CD8-positive, alpha-beta memory T cell (primary cell): ENCODE measurements at places on chromosomes 11 and 22.

DNA sequence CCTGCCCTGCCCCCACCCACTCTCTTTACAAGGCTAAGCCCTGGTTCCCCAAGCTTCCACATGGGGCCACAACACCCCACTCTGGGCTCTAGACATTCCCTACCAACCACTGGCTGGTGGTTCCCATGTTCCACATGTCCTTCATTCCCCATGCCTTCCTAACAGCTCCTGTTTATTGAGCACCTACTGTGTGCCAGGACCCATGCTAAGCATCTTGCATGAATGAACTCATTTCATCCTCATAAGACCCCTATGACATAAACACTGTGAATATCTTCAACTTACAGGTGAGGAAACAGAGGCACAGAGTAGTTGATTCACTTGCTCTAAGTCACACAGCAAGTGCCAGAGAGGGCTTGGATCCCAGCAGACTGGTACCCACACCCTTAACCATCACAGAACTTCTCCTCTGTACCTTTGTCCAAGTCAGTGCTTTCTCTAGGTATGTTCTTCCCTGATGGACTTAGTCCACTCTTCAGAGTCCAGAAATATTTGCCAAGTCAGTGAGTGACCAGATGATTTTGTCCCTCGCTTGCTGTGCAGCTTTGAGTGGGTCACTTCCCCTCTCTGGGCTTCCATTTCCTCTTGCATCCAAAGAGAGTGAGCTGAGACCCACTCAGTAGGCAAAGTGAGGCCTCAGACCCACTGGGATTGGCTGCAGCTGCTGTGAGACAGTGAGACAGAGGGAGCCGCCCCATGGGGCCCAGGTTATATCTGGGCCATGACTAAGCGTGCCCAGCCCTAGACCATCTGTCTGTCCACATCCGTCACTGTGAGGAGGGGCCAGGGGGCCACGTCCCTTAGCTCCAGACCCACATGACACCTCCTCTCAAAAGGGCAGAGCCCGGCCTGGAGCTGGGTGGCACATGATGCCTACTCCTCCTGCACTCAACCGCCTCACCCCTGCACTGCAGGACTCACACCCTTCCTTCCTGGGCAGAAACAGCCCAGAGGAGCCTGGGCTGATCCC is 132.4 kb downstream of the MN1 start:
- no peaks in the 10 kb centered on the region for H3K36me3 ChIP-seq
- DNase-seq: no peak
- H3K4me3 ChIP-seq: no peak overlapping the region

DNA sequence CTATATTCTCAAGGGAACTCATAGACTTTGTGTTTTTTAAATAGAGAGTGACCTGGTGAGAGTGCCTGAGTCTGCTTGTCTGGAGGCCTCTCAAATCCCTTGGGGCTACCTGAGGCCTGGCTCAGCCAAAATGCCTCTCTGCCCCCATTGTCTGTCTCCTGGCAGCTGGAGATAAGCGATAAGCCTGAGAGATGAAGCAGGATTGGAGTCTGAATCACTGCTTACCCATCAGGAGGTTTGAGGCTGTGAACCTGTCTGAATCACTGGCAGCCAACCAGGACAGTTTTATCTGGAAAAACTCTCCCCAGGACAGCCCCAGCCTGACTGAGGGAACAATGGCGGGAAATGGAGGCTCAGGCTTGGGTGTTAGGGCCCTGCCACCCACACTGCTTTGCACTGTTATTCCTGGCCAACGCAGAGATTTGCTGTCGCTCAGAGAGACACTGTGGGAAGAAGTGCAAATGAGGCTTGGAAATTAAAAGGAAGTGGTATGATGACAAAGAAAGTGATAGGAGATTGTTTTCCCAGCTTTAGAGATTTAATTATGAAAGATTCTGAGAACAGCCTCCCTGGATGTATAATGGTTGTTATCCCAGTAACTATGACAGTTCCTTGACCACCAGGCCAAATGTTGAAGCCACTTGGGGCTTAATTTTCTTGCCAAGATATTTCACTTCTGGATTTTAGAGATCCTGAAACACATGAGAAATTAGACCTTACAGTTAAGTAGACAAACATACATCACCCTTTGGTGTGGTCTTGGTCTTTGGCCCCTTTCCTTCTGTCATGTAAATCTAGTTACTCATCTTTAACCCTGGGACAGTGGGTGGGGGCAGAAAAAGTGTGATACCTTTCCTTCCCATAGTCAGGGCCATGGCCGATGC is 102.1 kb downstream of the RASSF10 start:
- no peaks in the 10 kb centered on the region for H3K4me1 ChIP-seq
- no peaks in the 10 kb centered on the region for H3K27me3 ChIP-seq
- DNase-seq: no peak
- no peak overlapping the region for H3K4me3 ChIP-seq
- no peaks in the 10 kb centered on the region for H3K36me3 ChIP-seq

GRCh38 chr22:32949391-32950173 is 108.6 kb downstream of the SYN3 start:
- no peaks in the 10 kb centered on the region for H3K4me1 ChIP-seq
- H3K4me3 ChIP-seq: no peak overlapping the region
- no peaks in the 10 kb centered on the region for H3K36me3 ChIP-seq
- no peaks in the 10 kb centered on the region for H3K27me3 ChIP-seq
- DNase-seq: no peak
- H3K27ac ChIP-seq: no peak overlapping the region

DNA sequence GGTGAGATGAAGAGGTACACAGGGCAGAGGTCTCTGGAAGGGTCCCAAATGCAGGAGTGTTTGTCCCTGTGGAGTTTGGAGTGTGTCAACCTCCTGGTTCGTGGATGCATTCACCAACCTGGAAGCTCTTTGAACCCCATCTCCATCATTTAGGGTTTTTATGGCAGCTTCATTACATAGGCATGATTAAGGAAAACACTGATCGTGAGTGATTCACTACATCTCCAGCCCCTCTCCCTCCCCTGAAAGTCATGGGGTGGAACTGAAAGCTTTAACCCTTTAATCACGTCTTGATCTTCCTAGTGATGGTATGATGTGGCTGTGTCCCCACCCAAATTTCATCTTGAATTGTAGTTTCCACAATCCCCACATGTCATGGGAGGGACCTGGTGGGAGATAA is 19.8 kb upstream of the INCENP start:
- no peak for DNase-seq
- H3K36me3 ChIP-seq: no peaks in the 10 kb centered on the region
- H3K27me3 ChIP-seq: no peaks in the 10 kb centered on the region

- no peak overlapping the region for H3K27ac ChIP-seq
- no peaks in the 10 kb centered on the region for H3K27me3 ChIP-seq
- no peaks in the 10 kb centered on the region for H3K4me1 ChIP-seq
- no peak for DNase-seq
- H3K36me3 ChIP-seq: no peaks in the 10 kb centered on the region
Measured at GRCh38 chr22:45987136-45987861, 10.3 kb upstream of the WNT7B start.

DNA sequence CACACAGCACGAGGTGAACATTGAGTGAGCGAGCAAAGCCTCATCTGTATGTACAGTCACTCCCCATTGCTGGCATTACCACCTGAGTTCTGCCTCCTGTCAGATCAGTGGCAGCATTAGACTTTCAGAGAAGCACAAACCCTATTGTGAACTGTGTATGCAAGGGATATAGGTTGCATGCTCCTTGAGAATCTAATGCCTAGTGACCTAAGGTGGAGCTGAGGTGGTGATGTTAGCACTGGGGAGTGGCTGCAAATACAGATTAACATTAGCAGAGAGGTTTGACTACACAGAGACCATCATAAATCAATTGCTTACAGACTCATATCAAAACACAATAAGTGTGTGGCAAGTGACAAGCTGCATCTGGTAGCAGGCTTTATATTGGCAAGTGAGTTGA is 262.5 kb upstream of the ANO5 start:
- no peaks in the 10 kb centered on the region for H3K27me3 ChIP-seq
- no peaks in the 10 kb centered on the region for H3K36me3 ChIP-seq
- no peak for DNase-seq
- H3K27ac ChIP-seq: no peak overlapping the region
- no peaks in the 10 kb centered on the region for H3K4me1 ChIP-seq

DNA sequence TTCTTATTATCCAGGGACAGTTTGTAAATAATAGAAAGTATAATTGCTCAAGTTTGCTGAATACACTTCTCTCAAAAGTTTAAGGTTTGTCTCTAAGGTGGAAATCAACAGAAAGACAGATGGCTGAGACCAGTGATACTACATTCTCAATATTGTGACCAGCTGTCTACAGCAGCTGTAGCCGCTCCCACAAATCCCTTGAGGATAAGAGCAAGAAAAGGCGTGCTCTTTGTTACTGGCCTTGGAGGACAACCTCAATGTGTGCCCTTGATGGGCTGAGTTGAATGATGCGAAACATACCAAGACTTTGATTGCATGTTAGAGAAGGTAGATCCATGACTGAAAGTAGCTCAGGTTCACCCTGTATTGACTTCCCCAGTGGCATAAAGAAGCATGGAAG is 6.1 kb downstream of the OR6M1 start:
- H3K36me3 ChIP-seq: no peaks in the 10 kb centered on the region
- no peak for DNase-seq
- no peaks in the 10 kb centered on the region for H3K27me3 ChIP-seq
- H3K4me1 ChIP-seq: no peaks in the 10 kb centered on the region
- H3K4me3 ChIP-seq: no peak overlapping the region

DNA sequence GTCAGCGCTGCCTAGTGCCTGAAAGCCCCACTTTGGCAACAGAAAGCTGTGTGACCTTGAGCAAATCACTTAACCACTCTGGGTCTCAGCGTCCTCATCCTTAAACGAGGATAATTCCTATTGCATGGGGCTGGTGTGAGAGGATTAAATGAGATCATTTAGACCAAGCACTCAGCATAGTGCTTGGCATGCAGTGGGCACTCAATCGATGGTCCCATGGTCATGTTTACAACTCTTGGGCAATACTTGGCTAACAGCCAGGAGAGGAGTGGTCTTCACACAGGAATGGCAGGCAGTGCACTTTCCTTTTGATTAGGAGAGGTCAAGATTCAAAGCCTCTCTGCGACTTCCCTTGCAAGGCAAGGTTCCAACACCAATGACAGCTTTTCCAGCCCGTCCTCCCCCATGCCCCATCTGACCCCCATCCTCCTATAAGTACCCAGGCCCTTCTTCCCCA is 14.1 kb downstream of the TNKS1BP1 start:
- no peaks in the 10 kb centered on the region for H3K27me3 ChIP-seq
- H3K4me3 ChIP-seq: no peak overlapping the region
- H3K27ac ChIP-seq: no peak overlapping the region
- DNase-seq: no peak

- H3K36me3 ChIP-seq: no peaks in the 10 kb centered on the region
- H3K27ac ChIP-seq: no peak overlapping the region
Measured at GRCh38 chr11:11568651-11569229, 53.1 kb downstream of the GALNT18 start.

DNA sequence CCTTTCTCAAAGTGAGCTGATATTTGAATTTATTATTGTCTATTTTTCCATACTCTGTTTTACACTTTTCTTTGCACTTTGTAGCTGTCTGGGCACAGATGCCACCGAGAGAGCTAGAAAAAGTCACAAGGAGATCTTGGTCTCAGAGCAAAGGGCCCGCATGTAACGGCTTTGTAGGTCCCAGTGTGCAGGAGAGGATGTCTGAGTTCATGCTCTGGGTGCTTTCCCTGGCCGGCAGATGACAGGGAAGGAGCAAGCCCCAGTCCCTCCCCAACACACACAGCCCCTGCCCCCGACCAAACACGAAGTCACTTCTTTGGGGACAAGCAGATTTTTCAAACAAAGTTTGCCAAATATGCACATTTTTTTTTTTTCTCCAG is 55.8 kb downstream of the SMIM38 start:
- H3K27me3 ChIP-seq: no peaks in the 10 kb centered on the region
- DNase-seq: no peak
- no peak overlapping the region for H3K27ac ChIP-seq
- H3K36me3 ChIP-seq: no peaks in the 10 kb centered on the region
- H3K4me1 ChIP-seq: no peaks in the 10 kb centered on the region

- H3K36me3 ChIP-seq: no peaks in the 10 kb centered on the region
- H3K4me3 ChIP-seq: peak overlapping the region; percentile 60
- H3K27ac ChIP-seq: peak overlapping the region; percentile 93
- DNase-seq: no peak
- H3K4me1 ChIP-seq: peaks cover 13% of the 10 kb centered on the region
Measured at GRCh38 chr11:746289-747157, 741 bp upstream of the TALDO1 start.

DNA sequence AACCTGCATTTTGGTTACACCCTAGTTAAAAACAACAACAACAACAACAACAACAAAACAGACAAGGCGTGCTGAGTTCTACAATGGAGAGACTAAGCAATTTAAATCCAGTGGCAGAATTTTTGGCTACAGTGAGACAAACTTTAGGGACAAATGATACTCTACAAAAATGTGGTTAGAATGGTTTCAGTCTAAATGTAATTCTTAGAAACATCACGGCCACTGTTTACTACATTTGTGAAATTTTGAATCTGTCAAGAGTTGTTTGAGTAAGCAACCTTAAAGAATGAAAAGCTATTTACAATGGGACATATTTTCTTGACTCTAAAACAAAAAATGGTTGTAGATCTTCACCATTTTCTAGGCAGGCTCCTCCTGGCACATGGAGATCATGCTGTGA is 259.4 kb downstream of the SWAP70 start:
- no peaks in the 10 kb centered on the region for H3K4me1 ChIP-seq
- H3K27me3 ChIP-seq: no peaks in the 10 kb centered on the region
- no peaks in the 10 kb centered on the region for H3K36me3 ChIP-seq
- H3K4me3 ChIP-seq: no peak overlapping the region
- no peak for DNase-seq

DNA sequence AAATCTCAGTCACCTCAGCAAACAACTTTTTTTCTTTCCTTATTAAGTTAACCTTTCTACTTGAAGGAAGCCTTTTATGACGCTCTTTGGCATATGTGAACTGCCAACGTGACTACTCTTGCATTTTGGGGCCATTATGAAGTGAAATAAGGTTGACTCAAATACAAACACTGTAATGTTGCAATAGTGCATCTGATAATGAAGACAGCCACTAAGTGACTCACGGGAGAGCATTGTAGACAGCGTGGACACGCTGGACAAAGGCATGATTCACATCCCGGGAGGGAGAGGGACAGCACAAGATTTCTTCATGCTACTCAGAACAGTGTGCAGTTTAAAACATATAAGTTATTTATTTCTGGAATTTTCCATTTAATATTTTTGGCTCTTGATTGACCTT is 560.8 kb downstream of the ETS1 start:
- no peak overlapping the region for H3K27ac ChIP-seq
- peaks cover 4% of the 10 kb centered on the region for H3K4me1 ChIP-seq
- H3K36me3 ChIP-seq: no peaks in the 10 kb centered on the region
- no peak for DNase-seq
- H3K27me3 ChIP-seq: no peaks in the 10 kb centered on the region

DNA sequence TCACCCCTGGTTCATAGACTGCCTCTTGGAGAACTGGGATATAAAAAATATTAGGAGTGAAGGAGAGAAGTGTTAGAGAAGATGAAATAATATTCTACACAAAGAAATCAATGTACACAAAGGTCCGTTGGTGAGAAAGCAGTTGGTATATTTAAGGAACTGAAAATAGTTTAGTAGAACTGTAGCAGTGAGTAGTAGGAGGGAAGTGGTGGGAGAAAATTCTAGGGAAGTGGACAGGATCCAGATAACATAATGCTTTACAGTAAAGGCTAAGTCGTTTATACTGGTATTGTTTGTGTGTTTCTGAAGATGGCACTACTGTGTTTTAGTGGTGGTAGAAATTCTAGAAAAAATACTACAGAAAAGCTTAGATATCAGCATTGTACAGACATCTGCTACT is 120.8 kb upstream of the CHORDC1 start:
- no peaks in the 10 kb centered on the region for H3K4me1 ChIP-seq
- DNase-seq: no peak
- H3K36me3 ChIP-seq: no peaks in the 10 kb centered on the region
- no peak overlapping the region for H3K4me3 ChIP-seq

- H3K4me3 ChIP-seq: peak overlapping the region; percentile 65
- peaks cover 9% of the 10 kb centered on the region for H3K4me1 ChIP-seq
- peaks cover 19% of the 10 kb centered on the region for H3K27me3 ChIP-seq
- H3K27ac ChIP-seq: no peak overlapping the region
- no peaks in the 10 kb centered on the region for H3K36me3 ChIP-seq
Measured at GRCh38 chr22:27801202-27801615, 347 bp downstream of the MN1 start.
